Fibroblast of upper back skin (primary cell): ENCODE measurements at places on chromosomes 3 and 15.

GRCh38 chr15:62737551-62737950 lies 305.0 kb upstream of the TPM1 start:
- no peak for DNase-seq

DNA sequence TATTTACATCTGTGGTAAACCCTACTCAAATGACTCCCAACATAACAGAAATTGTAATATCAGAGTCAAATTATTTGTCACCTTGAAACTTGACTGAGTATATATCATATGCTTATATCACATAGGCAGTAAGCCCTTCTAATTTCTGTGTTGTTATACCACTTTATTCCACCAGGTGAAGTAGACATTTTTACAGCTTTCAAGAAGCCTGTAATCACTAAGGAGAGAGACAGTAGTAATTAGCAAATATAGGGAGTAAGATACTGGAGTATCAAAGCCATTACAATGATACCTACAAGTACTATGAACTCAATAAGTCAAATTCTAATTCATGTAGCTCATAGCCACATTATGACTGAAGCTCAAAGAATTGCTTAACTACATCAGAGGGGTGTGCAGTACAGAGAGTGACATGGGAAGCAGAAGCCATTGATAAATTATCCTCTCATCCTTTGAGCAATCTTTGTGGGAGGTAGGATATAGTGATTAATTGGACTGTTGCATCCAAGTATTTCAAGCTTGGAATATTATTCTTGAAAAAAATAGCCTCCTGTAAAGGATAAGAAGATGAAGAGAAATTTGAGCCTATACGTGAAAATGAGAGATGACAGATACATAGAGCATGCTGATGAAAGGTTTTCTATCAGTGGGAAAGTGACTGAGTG lies 1005.9 kb downstream of the ZPLD1 start:
- DNase-seq: peak; percentile 76

GRCh38 chr15:59818336-59818735 lies 129.2 kb upstream of the BNIP2 start:
- DNase-seq: no peak

DNA sequence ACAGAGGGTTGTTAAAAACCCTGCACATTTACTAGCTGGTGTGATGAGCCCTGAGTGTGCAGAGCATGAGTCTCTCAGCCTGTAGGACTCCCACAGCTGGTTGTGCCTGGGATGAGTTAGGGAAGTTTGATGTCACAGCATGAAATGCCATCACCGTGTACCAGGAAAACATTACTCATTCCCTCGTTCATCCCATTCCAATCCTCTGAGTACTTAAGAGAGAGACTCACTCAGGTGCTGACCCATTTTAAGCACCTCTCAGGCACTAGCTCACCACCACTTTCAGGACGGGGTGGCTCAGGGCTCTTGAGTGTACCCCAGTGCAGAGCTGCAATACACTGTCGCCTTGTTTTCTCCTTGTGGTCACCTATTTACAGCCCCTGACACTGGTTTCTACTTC lies 18.7 kb downstream of the MGLL start:
- peak; percentile 92 for DNase-seq

DNA sequence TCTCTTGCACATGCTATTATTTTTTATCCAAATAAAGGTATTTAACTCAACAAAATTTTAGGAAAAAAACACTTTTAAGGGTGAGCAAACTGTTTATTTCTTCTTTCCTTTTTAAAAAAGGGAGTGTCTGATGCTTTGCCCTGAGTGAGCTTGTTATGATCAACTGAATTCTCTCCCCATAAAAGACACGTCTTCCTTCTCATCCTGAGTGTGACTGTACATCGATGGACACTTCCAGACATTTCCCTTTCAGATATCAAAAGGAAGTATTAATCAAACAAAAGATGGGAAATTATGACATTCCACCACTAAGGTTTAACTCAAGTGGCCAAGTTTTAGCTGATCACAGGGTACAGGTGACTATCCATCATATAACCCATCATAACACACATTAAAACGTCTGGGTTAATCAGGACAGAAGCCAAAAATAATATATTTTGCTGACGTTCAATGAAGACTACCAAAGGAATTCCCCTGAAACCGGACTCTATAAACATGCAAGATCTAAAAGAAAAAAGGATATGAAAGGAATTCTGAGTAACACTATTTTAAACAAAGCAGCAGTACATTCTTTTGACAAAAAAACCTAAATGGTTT lies 354.8 kb downstream of the MECOM start:
- DNase-seq: no peak

GRCh38 chr15:66573719-66574595 lies 8.2 kb upstream of the LCTL start:
- peak; percentile 98 for DNase-seq

DNA sequence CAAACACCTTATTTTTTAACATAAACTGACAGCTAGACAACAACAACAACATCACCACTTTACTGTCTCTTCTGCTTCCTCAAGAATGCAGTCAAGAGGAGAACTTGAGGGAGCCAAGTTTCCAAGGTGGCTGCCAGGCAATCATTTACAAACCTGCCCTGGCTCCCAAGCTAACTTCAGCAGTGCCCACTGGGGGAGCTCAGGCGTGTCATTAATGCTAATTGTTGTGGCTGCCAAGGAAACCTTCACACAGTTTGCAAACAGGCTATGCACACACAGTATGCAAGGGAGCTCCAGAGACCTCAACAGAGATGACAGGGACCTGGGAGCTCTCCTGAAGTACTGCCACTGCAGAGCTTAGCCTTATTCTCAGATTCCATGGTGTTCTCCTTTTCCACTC lies 2.1 kb downstream of the DZIP1L start:
- DNase-seq: no peak

GRCh38 chr3:136937851-136938250 lies 19.9 kb upstream of the IL20RB start:
- no peak for DNase-seq

GRCh38 chr3:122358703-122359032 lies 24.4 kb downstream of the MIX23 start:
- no peak for DNase-seq

- no peak for DNase-seq
These were observed 69.1 kb downstream of the SSUH2 start for GRCh38 chr3:8575364-8576104.

DNA sequence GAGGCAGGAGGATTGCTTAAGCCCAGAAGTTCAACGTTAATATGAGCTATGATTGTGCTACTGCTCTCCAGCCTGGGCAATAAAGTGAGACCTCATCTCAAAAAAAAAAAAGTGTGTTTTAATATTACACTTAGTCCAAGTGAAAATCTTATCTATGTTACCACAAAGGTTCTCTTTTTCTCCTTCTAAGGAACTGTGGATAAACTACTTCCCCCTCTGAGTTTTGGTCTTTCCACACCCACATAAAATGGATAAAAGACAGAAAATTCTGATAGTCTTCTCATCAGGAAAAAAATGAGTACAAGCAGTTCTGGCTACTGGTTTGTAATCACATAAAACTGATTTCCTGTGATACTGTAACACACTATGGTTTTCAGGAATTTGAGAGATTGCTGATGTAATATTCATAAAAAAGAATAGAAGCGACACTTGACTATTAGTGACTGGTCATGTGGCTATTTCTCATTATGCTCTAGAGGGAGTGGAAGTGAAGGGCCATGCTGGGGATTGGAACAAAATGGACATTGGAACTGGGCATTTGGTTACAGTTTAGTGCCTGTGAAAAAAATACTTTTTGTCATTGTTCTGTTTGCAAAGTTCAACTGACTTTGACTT lies 68.2 kb downstream of the RYR3 start:
- no peak for DNase-seq

- DNase-seq: no peak
These were observed 10.2 kb upstream of the CA12 start for GRCh38 chr15:63391669-63392360.

GRCh38 chr3:119599558-119600174 lies 2.0 kb downstream of the PLA1A start:
- DNase-seq: no peak

- DNase-seq: peak; percentile 36
These were observed 63.1 kb downstream of the EDEM1 start for GRCh38 chr3:5250467-5251195.

DNA sequence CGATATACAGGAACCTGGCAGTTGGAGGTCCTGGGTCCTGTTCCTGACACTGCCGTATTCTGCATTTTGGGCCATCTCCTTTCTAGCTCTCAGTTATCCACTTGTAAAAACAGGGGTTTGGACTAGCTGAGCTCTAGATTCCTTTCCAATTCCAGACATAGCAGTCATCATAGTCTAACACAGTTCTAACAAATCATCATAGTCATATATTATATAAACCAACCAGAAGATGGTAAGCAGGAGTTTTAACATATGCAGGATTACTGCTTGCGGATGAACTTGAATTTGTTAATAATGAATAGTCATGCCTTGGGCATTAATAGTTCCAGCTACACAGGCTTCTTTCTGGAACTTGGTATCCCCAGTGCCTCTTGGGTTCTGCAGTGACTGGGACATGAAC lies 26.6 kb downstream of the MASP1 start:
- peak; percentile 64 for DNase-seq

DNA sequence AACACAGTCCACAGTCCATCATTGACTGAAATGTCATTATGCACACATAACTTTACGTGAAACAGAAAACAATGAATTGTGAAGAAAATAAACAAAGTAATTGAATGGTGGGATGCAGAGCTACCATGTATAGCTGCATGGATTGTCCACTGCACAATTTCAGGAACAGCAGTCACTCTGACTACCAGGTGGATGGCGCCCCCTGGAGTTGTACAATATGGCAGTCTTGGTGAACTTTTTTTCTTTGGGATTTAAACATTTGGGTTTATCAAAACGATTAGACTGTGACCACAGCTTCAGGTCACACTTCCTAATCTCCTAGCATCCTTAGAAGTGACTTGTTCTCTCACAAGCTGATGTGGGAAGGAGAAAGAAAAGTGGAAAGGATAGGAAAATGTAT lies 48.9 kb upstream of the TCF12 start:
- DNase-seq: peak; percentile 39

DNA sequence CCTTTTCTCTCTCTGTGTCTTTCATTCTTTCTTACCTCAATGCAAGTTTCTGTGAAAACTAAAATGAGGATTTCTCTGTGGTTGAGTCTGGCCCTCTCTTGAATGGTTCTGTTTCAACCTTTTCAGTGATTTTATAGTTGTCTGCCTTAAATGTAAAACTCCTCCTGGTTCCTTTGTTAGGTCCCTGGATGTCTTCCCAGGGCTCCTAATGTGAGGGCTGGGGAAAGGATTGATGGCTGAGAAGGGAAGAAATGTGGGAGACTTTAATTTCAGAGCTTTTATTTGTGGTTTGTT lies 90.6 kb upstream of the GRM7 start:
- DNase-seq: no peak

- DNase-seq: no peak
These were observed 309.7 kb downstream of the NEK10 start for GRCh38 chr3:27059489-27059888.

GRCh38 chr15:45439521-45440260 lies 61.3 kb upstream of the GATM start:
- no peak for DNase-seq

GRCh38 chr15:77853910-77854309 lies 221.2 kb upstream of the LINGO1 start:
- no peak for DNase-seq

DNA sequence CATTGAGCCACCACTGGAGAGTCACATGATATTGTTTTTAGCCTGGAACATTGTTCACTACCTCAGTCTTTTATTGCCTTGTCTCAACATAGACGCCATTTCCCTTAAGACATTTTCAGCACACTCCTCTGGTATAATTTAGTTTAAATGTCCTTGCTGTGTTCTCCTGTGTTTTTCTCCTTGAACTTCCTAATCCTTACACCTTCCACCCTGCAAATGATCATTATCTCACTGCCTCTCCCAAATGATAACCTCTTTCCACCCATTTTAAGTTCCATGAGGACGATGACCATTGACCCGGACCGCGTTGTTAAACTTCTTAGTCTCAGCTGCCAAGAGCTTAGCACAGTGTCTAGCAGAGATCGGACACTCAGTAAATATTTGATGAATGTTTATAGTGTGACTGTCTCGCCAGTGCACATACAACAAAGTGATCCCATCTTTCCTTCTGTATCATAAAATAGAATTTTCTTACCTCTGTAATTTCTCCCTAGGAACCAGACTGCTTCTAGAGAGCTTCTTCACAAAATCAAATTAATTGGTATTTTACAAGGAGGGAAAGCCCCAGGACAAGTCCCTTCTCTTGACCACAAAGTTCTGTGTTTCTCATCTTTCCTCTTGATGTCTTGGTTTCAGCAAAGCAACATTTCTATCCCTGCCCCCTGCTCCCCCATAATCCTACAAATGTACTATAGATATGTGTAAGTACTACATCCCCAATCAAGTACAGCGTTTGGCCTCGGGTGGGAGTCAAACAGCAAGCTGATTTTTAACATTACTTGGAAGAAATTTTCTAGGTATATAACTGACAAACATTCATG lies 429.6 kb downstream of the LPP start:
- DNase-seq: no peak

DNA sequence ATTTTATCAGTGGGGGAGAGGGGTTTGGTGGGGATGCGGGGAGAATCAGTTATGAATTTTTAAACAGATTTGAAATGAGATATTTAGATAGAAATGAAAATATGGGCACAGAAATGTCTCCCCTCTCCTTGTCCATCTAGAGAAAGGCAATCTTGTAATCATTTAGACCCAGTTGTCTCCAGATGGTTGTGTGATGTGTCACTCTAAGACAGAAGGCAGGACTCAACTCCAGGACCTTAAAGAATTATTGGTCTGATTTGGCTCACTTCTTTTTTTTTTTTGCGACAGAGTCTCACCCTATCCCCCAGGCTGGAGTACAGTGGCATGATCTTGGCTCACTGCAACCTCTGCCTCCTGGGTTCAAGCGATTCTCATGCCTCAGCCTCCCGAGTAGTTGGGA lies 77.2 kb downstream of the EOMES start:
- peak; percentile 54 for DNase-seq

GRCh38 chr15:56948000-56948763 lies 29.7 kb downstream of the TCF12 start:
- DNase-seq: no peak

DNA sequence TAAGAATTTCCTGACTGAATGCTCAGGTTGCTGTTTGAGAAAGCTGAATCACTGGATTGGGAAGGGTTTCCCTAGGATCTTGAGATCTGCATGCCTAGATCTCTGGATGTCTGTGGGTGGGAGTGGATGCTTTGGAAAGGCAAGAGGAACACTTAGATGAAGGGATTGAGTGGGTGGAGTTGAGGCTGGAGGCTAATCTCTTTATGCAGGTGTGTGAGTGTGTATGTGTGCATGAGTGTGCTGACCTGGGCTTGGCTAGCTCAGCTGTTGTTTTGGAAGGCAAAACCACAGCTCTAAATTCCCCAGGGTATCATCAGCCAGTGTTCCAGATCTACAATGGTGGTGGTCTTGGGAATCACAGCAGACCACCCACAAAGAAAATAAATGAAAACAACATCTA lies 60.5 kb downstream of the CLDN1 start:
- no peak for DNase-seq
